ENCODE measurements at places on chromosomes 11 and 22. TPM values are rescaled to one million over a fixed set of nuclear protein-coding genes. Genes with fewer than 3 reads are reported as not detected.

Gene OR8D4
- total RNA-seq = not detected

Gene APOL4
- not detected for total RNA-seq

Gene CASP12
- total RNA-seq = not detected

Gene P2RY6
- total RNA-seq = not detected

Gene DDI1
- total RNA-seq = not detected

Gene NXPE2
- total RNA-seq = not detected

Gene SLC25A18
- total RNA-seq = 2.2 TPM

Gene EXPH5
- 11.5 TPM for total RNA-seq

Gene PAX6
- total RNA-seq = 0.30 TPM

Gene CST6
- total RNA-seq = 1.6 TPM

Gene OR5D13
- not detected for total RNA-seq

Gene SLC15A3
- total RNA-seq = 33.7 TPM

GRCh38 chr11:128615076-128615475 is 27.7 kb upstream of the ETS1 start:
- DNase-seq = no peak

GRCh38 chr22:30705710-30706651 is 11.3 kb downstream of the OSBP2 start:
- DNase-seq = no peak

DNA sequence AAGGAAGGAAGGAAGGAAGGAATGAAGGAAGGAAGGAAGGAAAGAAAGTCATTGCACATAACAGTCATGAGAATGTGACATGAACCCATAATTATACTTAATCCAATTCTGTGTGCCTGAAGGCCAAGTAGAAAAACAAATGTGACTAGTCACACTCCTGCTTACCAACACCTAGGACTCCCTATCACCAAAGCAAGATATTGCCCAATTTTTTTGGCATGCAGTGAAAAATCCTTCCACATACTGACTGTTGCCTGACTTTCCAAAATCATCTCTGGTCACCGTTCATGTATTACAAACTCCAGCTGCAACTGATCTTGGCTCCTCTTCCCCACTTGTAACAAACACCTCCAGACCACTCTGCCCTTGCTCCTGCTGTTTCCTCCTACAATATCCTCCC is 516.8 kb downstream of the OPCML start:
- DNase-seq = no peak

DNA sequence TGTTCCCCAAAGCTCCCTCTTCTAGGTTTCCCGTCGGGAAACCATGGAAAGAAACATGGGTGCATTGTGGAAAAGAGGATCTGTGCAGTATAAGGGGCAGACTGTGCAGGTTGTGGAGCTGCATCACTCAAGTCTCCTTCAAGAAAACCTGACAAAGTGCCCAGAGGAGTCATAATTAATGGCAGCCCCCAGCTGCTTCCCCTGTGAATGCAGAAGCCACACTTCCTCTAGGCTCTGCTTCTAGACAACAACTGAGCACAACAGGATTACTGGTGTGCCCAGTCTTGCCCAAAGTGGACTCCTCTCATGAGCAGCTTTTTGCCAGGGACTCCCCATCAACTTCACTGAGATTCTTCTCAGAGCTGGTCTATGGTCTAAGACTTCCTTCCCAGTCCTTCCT is 42.6 kb upstream of the SCUBE2 start:
- no peak for DNase-seq

DNA sequence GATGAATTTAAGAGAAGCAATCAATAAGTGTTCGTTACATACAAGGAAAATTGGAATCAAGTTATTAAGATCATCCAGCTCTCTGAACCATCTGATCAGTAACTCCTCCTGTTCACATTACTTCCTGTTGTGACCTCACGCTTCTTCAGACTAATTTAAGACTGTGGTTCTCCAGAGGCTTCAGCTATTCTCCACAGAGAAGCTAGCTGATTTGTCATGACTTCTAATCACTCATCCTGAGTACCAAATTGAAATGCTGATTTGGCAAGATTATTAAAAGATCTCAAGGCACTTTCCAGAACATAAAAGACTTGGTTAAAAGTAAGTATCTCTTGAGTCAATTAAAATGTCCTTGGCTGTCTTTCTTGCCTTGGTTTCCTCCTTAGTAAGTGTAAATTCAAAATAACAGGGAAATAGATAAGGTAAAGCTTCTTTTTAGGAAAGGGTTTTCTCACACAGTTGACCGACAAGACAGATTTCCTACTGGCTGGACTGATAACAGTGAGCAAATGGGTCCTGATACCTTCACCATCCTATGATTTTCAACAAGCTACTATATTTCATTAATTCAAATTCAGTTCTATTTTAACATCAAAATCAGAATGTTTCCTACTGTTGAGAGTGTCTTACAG is 38.5 kb downstream of the GAB2 start:
- no peak for DNase-seq

DNA sequence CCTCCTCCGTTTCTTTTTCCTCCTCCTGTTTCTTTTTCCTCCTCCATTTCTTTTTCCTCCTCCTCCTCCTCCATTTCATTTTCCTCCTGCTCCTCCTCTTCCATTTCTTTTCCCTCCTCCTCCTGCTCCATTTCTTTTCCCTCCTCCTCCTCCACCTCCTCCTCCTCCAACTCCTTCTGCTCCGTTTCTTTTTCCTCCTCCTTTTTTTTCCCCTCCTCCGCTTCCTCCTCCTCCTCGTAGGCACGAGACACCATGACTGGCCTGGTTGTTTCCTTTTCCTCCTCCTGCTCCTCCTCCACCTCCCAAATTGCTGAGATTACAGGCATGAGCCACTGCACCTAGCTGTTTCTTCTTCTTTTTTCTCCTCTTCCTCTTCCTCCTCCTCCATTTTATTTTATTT is 25.6 kb upstream of the DRICH1 start:
- no peak for DNase-seq

GRCh38 chr11:33785609-33786008 is 11.3 kb upstream of the FBXO3 start:
- DNase-seq = no peak

GRCh38 chr22:19525116-19525660 is 978 bp upstream of the CLDN5 start:
- DNase-seq = no peak

DNA sequence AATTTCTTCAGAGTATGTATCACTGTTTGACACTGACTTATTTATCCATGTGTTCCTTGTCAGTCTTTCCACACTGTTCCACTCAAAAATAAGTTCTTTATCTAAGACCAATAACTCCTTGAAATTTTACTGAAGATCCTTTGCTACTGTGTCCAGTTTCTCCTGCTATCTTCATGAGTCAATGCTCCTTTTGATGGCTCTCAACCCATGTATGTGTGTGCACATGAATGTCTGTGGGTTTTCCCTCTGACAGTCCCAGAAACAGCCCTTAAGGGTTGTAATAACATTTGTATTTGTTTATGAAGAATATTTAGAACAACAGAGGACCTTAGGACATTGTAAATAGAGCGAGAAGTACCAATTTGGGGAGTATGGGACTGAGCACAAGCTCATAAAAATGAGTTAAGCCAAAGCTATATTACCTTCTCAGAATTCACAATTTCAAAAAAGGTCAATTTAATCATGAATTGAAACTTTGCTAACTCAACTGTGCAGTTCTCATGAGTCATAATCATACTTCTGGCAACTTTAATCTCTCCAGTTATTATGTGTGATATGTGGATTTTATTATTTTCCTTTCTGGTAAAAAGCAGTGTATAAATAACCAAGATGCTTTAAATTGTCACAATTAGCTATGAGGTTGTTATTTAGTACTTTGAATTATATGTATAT is 533.6 kb downstream of the CNTN5 start:
- no peak for DNase-seq

GRCh38 chr11:114953039-114953438 is 274.7 kb downstream of the NXPE2 start:
- DNase-seq = no peak

GRCh38 chr11:89175796-89176195 is 1.9 kb upstream of the TYR start:
- DNase-seq = no peak

- no peak for DNase-seq
Observed at GRCh38 chr11:64799623-64800302, 3.3 kb downstream of the MAP4K2 start.

DNA sequence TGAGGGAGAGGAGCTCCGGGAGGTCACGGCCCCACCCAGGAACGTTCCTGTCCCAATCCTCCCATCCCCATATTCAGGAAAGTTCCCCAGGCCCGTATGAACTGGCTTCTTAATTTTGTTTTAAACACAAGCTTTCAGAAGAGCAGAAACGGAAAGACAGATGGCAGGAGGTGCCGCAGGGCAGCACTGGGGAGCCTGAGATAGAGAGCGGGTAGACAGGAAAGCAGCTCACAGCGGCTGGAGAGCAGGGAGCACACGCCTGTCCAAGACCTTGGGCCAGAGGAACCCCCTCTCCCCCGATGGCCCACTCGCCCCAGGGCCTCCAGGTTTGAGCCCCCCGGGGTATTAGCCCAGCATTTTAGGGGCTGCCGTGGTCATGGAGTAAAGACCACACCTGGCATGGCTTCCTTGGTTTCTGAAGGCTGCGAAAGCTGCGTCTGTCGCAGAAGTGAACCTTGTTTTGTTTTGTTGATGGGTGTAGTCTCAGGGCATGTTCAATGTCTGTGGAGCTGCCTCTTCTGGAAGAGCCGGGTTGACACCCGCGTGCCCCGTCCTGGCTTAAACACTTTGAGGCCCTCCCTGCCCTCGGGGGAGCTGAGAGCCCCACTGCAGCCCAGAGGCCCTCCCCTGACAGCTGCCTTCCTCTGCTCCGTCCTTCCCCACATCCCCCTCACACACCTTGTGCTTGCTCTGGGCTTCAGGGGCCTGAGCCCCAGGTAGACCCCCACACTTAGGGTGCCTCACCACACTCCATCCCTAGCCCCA is 17.9 kb upstream of the KCNQ1OT1 start:
- no peak for DNase-seq

GRCh38 chr11:62665599-62666258 is 617 bp downstream of the CSKMT start:
- DNase-seq = no peak

GRCh38 chr22:46066691-46067090 is 83.6 kb upstream of the PPARA start:
- DNase-seq = no peak

DNA sequence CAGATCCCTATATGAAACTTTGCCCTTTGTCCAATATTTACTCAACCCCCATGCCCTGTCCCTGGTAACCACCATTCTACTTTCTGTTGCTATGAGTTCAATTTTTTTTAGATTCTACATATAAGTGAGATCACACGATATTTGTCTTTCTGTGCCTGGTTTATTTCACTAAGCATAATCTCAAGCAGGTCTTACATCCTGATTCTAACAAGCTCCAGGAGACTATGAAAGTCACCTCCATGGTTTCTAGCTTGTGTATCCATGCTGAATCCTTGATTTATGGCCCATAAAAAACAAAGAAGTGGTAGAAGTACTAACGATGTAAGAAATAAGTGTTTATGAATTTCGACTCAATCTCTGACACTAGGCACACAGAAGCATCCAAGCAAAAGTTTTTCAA is 68.0 kb downstream of the OR5AK2 start:
- DNase-seq = no peak

DNA sequence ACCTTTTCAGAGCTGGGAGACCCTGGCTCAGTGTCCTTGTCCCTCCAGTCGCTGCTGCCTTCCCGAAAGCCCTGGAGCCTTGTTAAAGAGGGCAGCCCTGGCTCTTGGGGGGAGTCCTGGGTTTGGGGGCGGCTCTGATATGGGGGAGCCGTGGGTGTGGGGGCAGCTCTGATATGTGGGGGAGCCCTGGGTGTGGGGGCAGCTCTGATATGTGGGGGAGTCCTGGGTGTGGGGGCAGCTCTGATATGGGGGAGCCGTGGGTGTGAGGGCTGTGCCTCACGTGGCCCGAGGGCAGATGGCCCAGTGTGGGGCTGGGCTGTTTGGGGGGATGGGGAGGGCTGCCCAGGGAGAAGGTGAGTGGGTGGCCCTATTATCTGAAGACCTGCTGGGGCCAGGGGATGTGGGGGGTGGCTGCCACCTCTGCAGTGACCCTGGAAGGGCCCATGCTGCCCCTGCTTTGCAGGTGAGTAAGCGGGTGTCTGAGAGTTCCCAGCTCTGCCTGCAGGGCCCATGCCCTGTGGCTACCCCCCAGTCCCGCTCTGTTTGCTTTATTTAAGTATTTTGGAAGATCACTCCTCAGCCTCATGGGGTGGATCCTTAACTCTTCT is 30.9 kb upstream of the GRAMD4 start:
- no peak for DNase-seq

DNA sequence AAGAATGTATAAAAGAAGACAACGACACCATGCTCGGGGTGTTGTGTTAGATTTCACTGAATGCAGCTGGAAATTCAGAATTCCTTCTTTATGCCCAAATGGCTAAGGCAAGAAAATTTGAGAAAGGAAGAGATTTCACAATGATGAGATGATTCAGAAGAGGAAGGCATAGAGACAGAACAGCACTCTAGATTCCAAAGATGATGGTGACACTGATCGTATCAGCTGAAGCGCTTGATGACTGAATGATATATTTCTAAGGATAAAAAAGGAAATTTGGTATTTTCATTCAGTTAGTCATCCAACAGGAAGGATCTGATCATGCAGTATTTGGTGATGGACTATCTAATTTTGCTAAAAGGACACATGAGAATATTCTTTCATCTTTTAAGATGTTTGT is 189.2 kb downstream of the EFCAB6 start:
- DNase-seq = no peak

- no peak for DNase-seq
Observed at GRCh38 chr11:69053169-69053477, 4.4 kb downstream of the TPCN2 start.

GRCh38 chr22:24423519-24424000 is 3.8 kb upstream of the ADORA2A start:
- peak; percentile 92 for DNase-seq

GRCh38 chr11:65129649-65130441 is 4.5 kb downstream of the SYVN1 start:
- DNase-seq = no peak

DNA sequence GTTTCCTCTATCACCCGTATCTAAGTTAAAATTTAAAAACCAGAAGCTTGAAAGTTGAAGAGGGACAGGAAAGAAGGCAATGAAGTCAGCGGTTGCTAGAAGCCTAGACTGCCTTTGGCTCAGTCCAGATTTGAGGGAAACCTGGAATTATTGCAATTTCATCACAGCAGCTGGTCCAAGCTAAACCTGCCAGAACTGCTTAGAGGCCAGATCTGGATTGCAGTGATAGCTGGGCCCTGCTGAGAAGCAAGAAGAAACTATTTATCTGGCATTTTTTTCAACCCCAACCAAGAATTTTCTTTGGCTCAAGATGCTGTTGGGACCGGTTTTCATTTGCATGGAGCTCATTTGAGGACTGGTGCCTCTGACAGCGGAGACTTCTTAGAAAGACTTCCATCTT is 121.5 kb upstream of the TEAD1 start:
- no peak for DNase-seq

DNA sequence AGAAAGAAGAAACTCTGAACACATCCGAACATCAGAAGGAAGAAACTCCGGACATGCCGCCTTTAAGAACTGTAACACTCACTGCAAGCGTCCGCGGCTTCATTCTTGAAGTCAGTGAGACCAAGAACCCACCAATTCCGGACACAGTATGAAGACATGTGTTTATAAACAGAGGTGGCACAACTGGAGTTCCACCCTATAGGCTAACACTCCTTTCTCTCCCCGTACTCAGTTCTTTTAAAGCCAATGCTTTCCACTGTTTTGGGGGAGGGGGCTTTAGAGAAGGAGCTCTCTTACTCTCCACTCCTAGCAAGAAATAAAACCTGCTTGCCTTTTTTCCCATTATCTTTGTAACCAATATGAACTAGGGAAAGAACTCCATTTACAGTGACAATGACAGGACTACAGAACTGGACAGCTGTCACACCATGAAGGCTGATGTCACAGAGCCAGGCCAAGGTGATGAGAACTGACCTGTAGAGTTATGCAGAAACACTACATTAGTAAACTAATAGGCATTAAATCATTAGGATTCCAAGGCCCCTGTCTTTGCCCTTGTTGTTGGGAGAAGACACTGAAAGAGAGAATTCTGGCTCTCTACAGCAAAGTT is 733 bp downstream of the TRIM5 start:
- no peak for DNase-seq
